ENCODE measurements at places on chromosomes 16 and 17. TPM values are rescaled to one million over a fixed set of nuclear protein-coding genes. Genes with fewer than 3 reads are reported as not detected.

Gene CES1
- 0.79 TPM for total RNA-seq

Gene TP53TG3
- total RNA-seq = 0.56 TPM

Gene KRTAP9-2
- not detected for total RNA-seq

Gene CCDC144A
- 4.0 TPM for total RNA-seq

Gene SLC5A11
- total RNA-seq = not detected

Gene DNAH9
- not detected for total RNA-seq

Gene ALDH3A1
- 0.49 TPM for total RNA-seq

Gene OR1A2
- total RNA-seq = not detected

Gene RRAD
- total RNA-seq = 1.0 TPM

Gene KRT36
- 0.09 TPM for total RNA-seq

Gene INTS2
- 11.9 TPM for total RNA-seq

Gene TBC1D3
- not detected for total RNA-seq

Gene CDH5
- 0.27 TPM for total RNA-seq

Gene NAE1
- total RNA-seq = 57.3 TPM

Gene WNK4
- total RNA-seq = 0.79 TPM

Gene CDRT15L2
- total RNA-seq = 0.28 TPM

Gene PTGES3L
- total RNA-seq = 1.3 TPM

Gene AGRP
- 1.1 TPM for total RNA-seq

Gene CISD3
- total RNA-seq = 11.5 TPM

Gene HAS3
- total RNA-seq = 2.4 TPM

Gene ITFG1
- total RNA-seq = 51.6 TPM

Gene LUC7L
- total RNA-seq = 98.5 TPM

Gene CNTNAP1
- 15.6 TPM for total RNA-seq

Gene PYDC1
- total RNA-seq = not detected

Gene HIC1
- 0.73 TPM for total RNA-seq

Gene MAP3K14
- 2.3 TPM for total RNA-seq

Data from motor neuron (in vitro differentiated cells).